ENCODE measurements at places on chromosomes 6 and 20.

GRCh38 chr6:52590152-52590891, 13.5 kb upstream of the TRAM2 start:
- DNase-seq = no peak

DNA sequence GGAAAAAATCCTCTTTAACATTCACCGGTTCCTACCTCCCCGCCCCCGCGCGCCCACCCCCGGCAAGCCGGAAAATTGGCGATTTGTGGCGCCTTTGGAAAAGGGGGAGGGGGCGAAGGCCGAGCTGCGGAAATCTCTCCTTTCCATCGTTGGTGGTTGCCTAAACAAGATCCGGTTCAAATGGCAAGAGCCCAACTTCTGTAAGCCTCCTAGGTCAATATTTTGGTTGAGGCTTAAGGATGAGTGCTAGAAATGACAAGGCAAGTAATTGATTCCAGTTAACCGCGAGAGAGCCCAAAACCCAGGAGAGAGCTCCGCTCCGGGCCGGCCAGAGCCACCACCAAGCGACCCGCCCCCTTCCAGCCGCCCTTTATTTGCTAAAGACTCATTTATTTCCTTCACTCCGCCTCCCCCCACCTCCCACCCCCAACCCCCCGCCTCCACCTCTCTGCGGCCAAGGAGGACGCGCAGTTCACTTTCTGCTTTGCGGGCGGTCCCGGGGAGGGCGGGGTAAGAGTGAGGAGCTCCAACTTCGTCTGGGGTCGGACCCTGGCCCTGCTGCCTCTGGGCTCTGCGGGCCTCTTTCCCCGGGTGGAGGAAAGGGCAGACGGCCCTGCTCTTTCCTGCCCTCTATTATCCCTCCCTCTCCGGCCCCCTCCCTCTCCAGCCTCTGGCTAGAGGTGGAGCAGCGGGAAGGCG, 838 bp upstream of the NKX2-2 start:
- DNase-seq = no peak

DNA sequence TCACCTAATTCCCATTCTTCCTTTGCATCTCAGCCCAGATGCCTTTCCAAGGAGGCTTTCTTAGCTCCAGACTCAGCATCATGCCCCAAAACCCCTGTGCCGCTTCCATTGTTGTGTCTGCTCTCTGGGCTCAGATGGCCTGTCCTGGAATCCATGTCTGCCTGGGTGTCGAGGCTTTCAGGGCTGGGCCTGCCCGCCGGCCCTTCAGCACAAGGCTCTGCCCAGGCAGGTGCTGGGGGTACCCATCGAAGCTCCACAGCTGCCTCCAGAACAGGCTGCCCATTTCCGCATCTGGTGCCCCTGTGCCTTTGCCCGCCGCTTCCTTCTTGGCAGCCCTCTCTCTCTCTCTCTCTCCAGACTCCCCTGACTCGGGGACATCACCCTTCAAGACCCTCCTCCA, 1.2 kb downstream of the CPXM1 start:
- no peak for DNase-seq

GRCh38 chr6:2998998-2999617, 586 bp upstream of the NQO2 start:
- no peak for DNase-seq

GRCh38 chr6:48611332-48611731, 500.3 kb upstream of the PTCHD4 start:
- no peak for DNase-seq

DNA sequence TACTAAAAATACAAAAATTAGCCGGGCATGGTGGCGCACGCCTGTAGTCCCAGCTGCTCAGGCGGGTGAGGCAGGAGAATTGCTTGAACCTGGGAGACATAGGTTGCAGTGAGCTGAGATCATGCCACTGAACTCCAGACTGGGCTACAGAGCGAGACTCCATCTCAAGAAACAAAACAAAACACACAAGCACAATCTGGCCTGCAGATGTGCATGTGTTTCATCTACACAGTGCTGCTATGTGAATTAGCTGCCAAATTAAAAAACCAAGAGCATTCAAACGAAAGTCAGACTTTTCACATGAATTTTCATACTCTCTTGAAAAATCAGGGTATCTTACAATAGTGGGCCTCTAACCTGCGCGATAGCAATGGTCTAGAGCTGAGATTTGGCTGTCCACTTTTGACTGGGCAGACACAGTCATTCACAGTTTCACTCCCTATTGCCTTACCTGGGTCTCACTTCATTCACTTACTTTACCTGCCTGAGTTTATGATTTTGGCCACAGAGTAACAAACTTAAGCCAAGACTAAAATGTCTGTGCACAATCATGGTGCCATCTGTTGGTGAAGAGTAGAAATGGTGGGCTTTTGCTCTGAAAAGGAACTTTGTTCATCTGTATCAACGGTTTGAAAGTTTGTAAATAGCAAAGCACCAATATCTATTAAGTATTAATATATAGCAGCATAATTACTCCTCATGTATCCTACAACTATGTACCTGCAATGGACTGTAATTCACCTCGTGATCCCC, 138.5 kb upstream of the UST start:
- no peak for DNase-seq

DNA sequence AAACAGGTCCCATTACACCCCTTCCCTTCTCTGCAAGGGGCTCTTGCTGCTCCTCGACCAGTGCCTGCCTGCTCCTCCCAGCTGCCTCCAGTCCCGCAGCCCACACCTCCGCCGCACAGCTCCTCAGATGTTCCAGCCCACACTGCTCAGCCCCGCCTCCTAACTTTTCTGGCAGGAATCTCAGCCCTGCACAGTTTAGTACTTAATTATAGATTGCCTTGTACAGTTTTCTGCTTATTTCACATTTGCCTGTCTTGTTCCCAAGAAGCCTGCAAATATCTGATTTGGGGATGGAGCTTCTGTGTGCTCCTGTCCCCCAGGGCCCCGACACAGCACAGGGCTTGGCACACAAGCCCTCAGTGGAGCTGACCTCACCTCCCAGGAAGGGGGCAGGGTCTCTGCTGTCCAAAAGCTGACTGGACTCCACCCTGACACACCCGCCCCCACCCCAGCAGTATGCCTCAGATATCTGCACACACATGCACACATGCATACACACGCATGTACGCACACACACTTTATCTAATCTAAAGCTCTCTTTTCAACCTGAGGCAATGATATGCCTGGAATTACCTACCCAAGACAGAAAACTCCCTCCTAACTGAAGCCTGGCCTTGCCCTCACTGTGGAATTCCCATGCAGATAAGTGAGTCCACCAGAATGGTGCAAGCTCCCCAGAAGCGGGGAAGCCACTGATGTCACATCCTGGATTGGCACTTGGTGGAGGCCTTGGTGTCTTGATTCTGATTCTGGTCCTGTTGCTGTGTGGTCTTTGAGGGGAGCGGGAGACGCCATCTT, 1.2 kb upstream of the PNPLA1 start:
- no peak for DNase-seq

DNA sequence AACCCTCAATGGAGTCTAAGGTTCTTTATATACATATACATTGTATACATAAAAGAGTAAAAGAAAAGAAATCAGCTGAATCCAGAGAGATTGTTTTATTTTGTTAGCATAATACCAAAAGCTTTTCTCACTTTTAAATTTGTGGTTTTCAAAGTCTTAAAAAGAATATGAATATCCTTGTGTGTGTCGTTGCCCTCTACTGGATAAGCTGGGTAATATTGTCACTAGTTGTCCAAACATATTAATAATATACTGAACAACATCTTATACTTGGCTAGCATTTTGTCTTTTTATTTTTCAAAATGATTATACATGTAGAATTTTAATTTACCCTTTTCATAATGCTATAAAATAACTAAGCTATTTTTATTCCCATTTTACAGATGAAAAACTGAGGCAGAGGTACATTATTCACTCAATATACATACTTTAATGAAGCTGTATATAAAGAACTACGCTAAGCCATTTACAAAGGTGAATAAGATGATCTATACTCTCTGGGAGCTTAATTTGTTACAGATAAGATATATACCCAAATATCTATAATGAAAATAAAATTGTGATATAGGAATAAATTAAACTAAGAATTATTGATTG, 531.7 kb downstream of the TFAP2B start:
- DNase-seq = no peak

DNA sequence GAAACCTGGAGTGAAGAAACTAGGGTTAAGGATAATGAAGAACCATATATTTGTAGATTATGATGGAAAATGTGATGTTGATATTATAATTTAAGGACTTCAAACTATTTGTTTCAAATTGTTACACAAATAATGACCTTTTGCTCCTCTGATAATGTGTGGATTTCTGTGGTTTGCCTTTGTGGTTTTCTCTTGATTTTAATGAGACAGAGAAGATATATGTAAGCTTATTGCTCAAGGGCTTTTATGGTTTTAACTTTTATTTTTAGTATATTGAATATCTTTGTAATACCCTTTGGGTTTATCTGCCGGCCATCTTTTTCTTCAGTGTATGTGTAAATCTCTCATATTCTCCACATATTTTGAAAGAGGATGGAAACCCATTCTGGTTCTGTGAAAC, 362.3 kb downstream of the RIMS1 start:
- DNase-seq = no peak

DNA sequence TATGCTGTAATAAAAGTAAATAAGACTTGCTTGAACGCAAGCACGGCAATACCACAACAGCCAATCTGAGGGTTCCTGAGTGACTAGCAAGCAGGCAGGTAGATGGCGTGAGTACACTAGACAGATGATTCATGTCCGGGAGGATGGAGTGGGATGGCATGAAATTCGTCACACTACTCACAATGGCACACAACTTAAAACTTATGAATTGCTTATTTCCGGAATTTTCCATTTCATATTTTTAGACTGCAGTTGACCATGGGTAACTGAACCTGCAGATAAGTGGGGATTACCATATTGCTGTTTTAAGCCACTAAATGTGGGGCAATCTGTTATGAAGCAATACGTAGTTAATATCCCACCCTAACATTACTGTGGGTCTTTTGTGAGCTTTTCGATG, 93.6 kb upstream of the NFATC2 start:
- DNase-seq = no peak

GRCh38 chr6:18207438-18207837, 52.2 kb downstream of the KDM1B start:
- DNase-seq = no peak

DNA sequence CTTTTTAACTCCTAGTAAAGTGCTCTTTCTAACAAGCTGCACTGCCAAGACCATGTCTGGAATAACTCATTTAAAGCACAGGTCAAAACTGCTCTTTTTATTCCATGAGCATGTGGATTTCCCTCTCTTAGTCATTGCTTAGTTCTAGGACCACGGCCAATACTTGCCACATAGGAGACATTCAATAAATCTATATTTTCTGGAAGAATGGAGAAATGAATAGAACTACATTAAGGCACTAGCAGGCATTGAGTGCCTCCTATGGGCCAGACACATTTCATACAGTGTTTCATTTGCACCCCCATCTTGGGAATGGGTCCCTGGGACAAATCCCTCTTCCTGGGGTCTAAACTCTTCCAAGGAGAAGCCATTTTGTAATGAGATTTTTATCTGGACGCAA, 552.8 kb upstream of the CITED2 start:
- no peak for DNase-seq

DNA sequence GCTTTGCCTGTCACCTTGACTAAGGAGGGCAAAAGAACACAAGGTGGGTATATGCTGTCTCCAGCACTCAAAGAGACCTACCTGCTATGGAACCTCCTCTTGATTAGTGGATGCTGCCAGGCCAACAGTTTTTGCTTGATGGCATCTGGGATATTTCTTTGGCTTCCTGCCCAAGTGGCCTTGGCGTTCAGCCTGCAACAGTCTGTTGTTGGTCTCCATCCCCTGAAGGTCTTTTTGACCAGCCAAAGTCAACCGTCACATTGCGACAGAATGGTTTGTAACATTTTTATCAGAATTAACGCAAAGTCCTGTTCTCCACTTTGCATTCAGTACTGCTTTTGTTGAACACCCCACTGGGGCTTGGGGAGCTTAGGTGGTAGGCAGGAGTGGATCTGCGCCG, 37.1 kb downstream of the SERPINB1 start:
- no peak for DNase-seq

- no peak for DNase-seq
Observed at GRCh38 chr20:33249456-33249855, 13.7 kb downstream of the BPIFA1 start.

DNA sequence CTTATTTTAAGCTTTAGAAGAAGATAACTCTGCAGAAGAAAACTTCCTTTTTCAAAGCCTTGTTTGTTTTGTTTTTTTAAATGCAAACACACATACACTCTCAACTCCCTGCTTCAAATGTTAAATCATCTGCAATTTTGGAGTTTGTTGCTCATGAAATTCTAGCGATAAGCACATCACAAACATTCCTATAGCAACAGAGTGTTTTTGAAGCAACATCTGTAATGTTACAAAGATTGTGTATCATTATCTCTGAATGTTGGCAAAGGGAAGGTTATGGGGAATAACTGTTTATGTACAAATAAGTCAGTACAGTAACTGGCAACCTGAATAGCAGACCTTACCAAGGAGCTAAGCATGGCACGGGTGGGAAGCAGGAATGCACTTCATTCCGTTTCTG, 84.8 kb upstream of the MRPS10 start:
- DNase-seq = no peak

DNA sequence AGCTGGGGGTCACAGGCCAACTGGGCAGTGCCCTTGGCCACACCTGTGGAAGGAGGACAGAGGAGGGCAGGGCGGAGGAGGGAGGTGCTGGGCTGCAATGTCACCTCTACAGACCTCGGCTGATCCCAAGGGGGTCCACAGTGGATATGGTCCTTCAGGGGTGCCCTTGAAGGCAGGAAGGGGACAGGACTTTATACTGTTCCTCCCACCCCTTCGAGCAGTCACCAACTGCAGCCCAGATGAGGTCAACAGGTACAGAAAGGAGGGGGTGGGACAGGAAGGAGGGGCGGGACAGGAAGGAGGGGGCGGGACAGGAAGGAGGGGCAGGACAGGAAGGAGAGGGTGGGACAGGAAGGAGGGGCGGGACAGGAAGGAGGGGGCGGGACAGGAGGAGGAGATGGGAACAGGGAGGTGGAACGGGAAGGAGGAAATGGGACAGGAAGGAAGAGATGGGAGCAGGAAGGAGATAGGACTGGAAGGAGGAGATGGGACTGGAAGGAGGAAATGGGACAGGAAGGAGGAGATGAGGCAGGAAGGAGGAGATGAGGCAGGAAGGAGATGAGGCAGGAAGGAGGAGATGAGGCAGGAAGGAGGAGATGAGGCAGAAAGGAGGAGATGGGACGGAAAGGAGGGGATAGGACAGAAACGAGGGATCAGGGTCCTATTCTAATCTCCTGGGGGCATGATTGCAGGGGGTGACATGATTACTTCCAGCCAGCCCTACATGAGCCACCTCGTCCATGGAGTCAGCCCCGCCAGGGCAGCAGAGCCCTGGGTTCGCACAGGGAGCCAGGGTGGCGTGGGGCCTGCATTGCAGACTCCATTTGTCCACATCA, 19.4 kb upstream of the MRGBP start:
- no peak for DNase-seq

DNA sequence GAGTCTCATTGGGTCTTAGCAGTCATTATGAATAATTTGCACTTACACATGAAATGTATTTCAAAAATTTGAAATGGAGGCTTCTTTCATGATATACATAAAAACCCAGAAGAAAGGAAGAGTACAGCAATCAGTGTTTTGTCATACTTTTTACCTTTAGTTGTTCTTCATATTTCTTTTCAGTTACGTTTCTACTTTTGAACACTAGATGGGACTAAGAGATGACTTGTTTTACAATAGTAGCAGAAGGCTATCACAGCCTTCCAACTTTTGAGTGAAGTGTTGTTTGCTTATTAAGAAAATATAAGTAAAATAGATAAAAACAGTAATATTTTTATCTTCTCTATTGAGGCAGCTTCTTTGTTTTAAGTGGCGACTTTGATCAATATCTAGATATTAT, 58.1 kb downstream of the L3MBTL3 start:
- DNase-seq = no peak

GRCh38 chr6:7151381-7151780, 43.6 kb downstream of the RREB1 start:
- DNase-seq = no peak

GRCh38 chr6:25583099-25583498, 68.9 kb upstream of the SCGN start:
- no peak for DNase-seq

All from cortex of kidney (tissue), 1 donor.